ENCODE measurements at places on chromosomes 12 and 14. TPM values are rescaled to one million over a fixed set of nuclear protein-coding genes. Genes with fewer than 3 reads are reported as not detected.
A peak's percentile ranks its signal among the peaks of the same experiment; 100 is the strongest.

- no peak for DNase-seq
Measured at GRCh38 chr12:75172611-75173010, 37.0 kb downstream of the KCNC2 start.

DNA sequence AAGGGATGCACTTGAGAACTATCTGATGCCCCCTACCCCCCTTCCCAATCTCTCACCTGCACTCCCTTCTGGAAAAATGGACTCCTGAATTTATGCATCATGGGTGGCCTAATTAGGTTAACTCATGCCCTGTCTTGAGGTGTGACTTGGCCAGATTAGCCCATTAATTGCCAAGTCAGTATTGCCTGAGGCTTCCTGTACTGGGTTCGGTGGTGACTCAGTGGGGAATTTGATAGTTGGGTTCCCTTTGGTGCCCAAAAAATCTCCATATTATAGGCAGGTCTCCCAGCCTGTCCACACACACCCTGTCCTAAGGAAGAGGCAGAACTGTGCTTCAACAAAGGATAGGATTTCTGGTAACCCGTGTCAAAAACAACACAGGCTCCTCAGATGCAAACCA lies 146.1 kb downstream of the CHST11 start:
- no peak for DNase-seq

DNA sequence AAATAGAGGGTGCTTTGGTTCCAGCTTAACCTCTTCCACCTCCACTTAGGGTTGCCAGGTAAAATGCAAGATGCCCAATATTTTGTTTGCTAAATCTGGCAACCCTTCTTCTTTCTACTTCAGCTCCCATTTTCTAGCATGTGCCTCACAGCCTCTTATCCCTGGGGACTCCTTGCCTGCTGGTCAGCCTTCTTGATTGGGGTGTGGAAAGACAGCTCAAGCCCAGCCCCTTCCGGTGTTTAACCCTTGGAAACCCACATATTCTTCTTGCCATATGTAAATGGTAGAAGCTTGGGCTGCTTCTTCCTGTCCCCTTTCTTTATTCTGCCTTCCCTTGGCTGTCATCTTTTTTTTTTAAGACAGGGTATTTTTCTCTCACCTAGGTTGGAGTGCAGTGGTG lies 5.7 kb downstream of the SPIC start:
- DNase-seq = no peak

- peak; percentile 68 for DNase-seq
Measured at GRCh38 chr14:70416725-70417349, at the start of gene SYNJ2BP. Gene SYNJ2BP (minus strand): TSS chr14:70417090. CDS start chr14:70416963, 127 bp downstream.

DNA sequence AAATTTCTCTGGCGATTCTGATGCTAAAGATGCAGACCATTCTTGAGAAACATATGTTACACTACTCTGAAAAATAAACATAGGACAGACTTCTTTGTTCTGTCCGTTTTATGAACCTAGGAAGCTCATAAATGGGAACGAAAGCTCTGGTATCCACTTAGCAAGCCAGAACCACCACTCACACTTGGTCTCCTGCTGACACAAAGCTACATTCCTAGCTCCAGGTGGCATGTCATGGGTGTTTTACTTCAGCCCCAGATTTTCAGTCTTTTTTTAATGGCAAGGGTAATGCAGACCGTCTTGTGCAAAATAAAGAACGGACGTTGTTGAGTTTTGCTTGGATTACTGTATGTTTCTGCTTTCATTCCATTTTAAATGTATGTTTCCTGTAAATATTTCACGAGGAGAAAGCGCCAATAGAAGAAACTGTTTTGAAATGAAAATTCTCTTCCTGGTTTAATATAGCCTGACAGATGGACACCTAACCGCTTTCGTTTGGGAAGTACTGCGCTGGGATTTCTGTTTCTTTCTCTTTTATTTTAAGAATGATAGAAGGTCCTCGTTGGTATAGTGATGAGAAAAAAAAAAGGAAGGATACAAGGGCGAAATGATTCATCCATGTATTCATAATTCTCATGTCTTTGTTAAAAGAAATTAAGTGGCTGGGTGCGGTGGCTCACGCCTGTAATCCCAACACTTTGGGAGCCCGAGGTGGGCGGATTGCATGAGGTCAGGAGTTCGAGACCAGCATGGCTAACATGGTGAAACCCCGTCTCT lies 871 bp upstream of the COQ5 start:
- DNase-seq = peak; percentile 44

GRCh38 chr12:108129017-108129812 lies at the start of gene WSCD2:
Gene WSCD2 (plus strand): TSS chr12:108129288. CDS start chr12:108195833, 66,545 bp downstream.
- DNase-seq = peak; percentile 62

Gene GPRC5D
- 6.4 TPM for polyA plus RNA-seq

- no peak for DNase-seq
Measured at GRCh38 chr12:124698211-124698997, 131.0 kb upstream of the NCOR2 start.

GRCh38 chr12:85279449-85280164 lies 413 bp upstream of the ALX1 start:
- DNase-seq = peak; percentile 3

Gene ASCL1
- not detected for polyA plus RNA-seq
